ENCODE measurements at places on chromosomes 3 and 15.

- DNase-seq, result no peak
These were observed 6.7 kb downstream of the RNU6-1 start for GRCh38 chr15:67832897-67833709.

- DNase-seq, result no peak
These were observed 302.5 kb downstream of the OCA2 start for GRCh38 chr15:27796405-27797320.

- DNase-seq, result no peak
These were observed 68.0 kb downstream of the NEO1 start for GRCh38 chr15:73120269-73120668.

GRCh38 chr3:167067787-167068161 is 312.3 kb downstream of the ZBBX start:
- DNase-seq, result no peak

GRCh38 chr15:81897057-81897677 is 148.7 kb downstream of the MEX3B start:
- DNase-seq, result no peak

- DNase-seq, result no peak
These were observed 79.0 kb downstream of the NEDD4 start for GRCh38 chr15:55914446-55914845.

GRCh38 chr3:143783851-143784370 is 64.4 kb downstream of the SLC9A9 start:
- DNase-seq, result no peak

GRCh38 chr3:51799879-51800749 is 21.1 kb upstream of the IQCF6 start:
- peak; percentile 6 for DNase-seq

- DNase-seq, result no peak
These were observed 133.3 kb downstream of the GRM7 start for GRCh38 chr3:6994081-6994668.

DNA sequence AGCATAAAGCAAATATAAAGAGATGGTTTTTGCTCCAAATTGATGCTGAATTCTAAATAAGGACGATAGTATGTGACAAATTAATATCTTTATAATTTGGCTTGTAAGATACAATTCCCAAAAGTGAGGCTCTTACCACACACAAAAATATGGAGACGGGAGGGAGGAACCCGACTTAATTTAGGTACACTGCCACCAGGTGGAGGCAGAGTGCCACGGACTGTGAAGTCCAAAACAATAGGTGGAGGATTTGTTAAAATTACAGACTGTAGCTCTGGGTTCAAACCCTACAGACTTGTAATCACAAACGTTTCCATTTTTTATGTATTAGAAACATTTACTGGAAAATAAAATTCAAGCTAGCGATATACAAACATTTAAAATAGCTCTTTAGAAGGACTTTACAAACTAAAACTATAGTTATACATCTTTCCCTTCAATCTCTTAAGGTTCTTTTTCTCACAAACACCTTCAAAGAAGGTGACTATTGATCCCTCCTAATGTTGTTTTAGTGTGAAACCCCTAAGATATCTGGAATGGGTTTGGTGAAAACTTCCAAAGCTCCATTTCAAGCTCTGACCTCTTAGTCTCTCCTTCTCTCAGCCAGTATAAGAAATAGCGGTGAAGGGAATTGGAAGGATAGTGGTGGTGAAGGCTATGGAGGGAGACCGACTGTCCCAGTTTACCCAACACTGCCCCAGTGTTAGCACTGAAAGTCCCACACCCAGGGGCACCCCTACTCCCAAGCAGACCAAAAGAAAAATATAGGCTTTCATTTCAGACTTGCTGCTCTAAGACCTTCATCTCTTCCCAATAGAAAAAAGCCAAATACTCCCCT is 89.7 kb downstream of the AQP9 start:
- peak; percentile 24 for DNase-seq

DNA sequence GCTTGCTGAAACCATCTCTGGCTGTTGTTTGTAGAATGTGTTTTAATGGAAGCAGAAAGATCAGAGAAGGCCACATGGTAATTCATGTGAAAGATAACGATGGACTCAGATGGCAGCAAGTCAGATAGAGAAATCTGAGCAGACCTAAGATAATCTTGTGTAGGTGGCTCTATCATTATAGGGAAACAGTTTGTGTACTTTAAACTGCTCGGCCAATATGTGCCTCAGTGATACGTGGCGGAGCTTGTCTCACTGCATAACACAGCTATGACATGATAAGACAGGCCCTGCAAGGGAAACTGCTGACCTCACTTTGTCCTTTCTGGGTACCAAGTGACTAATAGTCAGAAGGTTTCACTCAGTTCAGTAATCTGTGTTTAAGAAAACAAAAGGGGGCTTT is 51.0 kb downstream of the MME start:
- no peak for DNase-seq

GRCh38 chr3:127655641-127656040 is 17.1 kb upstream of the ABTB1 start:
- no peak for DNase-seq

DNA sequence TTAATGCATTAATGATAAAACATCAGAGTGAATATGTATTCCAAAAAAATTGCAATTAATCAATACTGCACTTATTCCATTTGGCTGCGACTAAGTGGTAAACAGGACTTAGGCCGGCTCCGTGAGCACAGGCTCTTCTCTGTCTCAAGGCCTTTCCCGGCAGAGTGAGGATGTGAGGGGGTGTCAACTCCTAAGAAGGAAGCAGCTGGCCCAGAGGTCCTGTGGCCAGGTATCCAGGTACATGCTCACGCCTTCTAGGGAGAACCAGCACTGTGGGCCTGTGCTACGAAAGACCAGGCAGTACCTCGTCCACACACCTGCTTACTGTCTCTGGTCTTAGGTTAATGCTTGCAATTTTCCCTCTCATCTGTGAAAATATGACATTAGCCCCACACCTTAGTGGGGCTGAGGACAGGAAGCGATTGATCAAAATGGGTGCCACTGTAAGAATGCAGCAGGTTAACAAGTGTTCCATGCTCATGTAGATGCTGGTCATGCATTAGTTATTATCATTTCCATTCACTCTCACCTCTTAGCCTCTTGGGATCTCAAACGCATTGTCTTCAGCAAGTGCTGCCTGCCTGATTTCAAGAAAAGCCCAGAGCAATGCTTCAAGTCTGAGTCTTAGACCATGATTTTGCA is 175.3 kb downstream of the ABHD5 start:
- no peak for DNase-seq

DNA sequence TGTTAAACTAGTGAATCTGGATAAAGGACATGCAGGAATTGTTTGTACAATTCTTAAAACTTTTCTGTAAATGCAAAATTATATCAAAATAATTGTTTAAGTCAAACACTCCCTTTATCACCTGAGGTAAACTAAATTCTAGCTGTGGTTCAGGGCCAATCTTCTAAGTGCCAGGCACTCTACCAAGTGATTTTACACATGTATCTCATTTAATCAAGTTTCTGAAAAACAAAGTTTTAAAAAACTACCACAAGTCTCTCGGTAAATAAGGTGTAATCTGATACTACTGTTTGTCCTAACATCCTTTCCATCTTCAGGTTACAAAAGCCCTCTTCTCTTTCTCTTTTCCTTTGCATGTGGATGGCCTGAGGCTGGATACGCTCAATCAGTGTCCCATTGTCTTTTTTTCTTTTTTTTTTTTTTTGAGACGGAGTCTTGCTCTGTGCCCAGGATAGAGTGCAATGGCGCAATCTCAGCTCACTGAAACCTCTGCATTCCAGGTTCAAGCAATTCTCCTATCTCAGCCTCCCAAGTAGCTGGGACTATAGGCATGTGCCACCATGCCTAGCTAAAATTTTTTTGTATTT is 19.3 kb downstream of the IFT80 start:
- DNase-seq, result no peak

- no peak for DNase-seq
These were observed 8.6 kb downstream of the ATP13A4 start for GRCh38 chr3:193546129-193546528.

GRCh38 chr15:34514251-34514670 is 69.2 kb downstream of the GOLGA8B start:
- no peak for DNase-seq

GRCh38 chr3:170482199-170482598 is 63.5 kb downstream of the CLDN11 start:
- DNase-seq, result no peak

DNA sequence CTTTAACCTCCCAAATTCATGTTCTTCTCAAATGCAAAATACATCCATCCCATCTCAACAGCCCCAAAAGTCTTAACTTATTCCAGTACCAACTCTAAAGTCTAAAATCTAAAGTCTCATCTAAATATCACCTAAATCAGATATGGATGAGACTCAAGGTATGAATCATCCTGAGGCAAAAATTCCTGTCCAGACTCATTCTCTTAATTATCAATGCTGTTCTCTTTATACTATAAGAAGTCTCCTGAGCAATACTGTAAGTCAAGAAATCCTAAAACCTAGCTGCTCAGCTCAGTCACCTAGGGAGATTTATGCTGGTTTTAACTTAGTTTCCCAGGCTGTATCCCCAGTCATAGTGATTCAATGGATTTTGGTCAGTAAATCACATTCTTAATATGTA is 11.1 kb downstream of the RAD18 start:
- no peak for DNase-seq

- no peak for DNase-seq
These were observed 82.6 kb downstream of the CEMIP start for GRCh38 chr15:80861731-80862170.

GRCh38 chr3:174334111-174334510 is 525.0 kb upstream of the NAALADL2 start:
- no peak for DNase-seq

DNA sequence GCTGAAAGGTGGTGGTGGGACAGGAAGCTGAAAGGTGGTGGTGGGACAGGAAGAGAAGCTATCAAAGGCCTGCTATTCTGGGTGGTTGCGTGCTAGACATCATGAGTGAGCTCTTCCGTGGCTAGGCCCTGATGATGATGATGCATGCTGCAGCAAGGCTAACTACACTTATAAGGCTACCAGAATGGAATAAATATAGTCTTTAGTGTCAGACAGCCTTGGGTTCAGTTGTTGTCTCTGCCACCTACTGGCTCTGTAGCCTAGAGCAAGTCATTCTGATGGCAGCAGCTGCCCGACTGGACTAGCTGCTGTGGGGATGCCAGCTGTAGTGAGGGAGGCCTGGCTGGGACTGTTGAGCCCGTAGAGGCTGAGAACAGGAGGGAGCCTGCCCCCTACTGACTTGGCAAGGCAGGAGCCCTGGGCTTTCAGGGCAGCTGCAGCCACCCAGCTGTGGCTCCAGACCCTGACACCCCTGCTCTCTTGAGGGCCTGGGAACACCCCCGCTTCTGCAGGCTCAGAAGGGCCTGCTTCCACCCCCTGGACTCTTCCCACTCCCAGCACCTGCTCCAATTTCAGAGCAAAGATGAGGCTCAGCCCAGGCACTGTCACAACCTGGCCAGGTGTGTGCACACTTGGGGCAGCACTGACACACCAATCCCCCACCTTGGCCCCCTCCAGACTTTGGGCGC is 21.4 kb upstream of the ZBED2 start:
- peak; percentile 20 for DNase-seq

DNA sequence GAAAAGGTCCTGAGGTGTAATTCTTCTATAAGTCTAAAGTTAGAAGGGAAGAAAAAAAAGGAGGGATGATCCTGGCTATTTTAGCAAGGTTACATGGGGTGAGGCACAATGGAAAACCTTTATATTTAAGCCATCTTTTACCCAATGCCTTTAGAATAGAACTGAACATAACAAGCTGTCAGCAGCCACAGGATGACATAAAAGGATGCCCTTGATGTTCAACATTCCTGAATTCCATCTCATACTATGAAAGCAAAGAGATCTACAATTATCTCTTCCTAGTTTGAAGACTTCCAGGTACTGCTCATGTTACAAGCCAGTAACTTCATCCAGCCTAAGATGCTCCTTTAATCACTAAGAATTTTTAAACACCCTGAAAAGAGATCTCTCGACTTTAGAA is 26.9 kb downstream of the NEK10 start:
- DNase-seq, result no peak

DNA sequence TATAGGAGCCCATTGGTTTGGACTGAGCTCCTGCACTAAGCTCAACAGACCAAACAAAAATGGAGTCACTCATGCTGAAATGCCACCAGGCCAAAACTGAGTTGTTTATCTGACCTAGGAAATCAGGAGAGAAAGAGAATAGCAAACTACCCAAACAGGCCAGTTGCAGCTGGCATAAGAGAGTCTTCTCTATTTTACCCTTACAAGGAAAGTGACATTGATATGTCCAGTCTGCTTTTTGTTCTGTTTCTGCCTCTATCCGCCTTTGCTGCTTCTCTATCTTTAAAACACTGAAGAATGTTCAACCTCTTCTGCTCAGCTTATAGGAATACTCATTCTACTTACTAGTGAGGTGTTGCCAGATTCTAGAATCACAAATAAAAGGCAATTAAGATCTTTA is 95.1 kb downstream of the ATP1B3 start:
- no peak for DNase-seq

DNA sequence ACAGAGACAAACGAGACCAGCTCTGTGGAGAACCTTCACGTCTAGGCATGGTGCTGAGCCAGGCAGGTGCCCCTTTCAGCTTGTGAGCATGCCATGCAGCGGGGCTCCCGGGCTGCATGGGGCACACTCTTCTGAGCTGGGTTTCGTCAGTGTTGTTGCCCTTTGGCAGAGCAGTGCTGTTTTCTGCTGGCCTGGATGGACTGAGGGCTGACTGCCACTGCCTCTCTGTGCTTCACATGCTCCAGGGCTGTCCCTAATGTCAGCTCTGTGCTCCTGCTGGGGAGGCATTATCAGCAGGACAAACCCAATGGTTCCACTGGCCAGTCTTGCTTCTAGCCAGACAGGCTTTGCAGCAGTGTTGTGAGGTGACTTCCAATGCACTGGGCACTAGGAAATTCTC is 9.5 kb downstream of the GASK1A start:
- DNase-seq, result no peak

DNA sequence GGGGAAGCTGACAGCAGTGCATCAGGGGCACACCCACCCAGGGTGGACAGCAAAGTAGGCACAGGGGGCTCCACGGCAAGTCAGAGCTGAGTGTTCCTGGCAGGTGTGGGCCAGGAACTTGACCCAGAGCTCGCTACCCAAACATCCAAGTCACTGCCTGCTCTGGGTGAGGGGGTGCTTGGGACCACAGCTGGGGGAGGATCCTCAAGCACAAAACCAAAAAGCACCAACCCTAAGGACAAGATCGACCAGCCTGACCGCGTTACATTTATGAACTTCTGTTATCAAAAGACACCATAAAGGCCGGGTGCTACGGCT is 101.2 kb downstream of the CHSY1 start:
- no peak for DNase-seq

GRCh38 chr15:37698679-37699078 is 235.8 kb upstream of the TMCO5A start:
- DNase-seq, result no peak

DNA sequence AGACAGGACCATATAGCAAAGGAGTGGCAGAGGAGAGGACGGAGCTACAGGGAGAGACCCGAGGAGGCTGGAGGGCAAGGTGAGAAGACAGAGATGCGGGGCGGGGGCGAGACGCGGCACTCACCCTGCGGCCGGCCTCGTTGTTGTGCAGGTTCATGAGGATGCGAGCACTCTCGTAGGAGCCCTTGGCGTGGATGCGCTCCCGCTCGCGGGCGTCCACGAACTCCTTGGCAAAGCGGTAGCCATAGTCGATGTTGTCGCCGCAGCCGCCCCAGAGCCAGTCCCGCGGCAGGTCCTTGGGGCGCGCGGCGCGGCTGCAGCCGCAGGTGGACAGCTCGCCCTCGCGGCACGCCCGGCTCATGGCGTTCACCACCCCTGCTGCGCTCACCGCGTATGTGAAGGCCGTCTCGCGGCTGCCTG is 12.9 kb downstream of the WNT5A start:
- DNase-seq, result no peak

Measured in activated CD4-positive, CD25-positive, alpha-beta regulatory T cell treated with anti-CD3 and anti-CD28 coated beads, Interleukin-2, amount 50 U/mL, for 16 hours (primary cell).